ENCODE measurements at places on chromosomes 12 and 14.
A peak's percentile ranks its signal among the peaks of the same experiment; 100 is the strongest.

DNA sequence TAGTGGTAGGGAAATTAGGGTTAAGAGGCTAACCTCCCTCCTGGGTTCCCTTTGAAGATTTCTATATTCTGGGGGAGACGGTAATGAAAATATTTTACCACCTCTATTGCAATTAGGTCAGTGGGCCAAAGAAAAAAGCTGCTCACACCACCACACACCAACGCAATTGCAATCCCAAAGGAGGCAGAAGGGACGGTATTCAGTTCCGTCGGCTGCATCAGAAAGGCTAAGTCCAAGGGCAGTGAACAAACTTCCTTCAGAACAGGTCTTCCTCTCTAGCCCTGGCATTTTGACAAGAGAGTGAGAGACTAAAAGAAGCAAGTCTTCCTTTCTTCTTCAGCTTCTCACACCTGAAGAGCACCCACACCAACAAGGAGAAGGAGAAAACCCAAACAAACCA is 51.2 kb downstream of the OTX2 start:
- no peak for DNase-seq

GRCh38 chr12:96176575-96176974 is 17.6 kb upstream of the ELK3 start:
- DNase-seq, result no peak

DNA sequence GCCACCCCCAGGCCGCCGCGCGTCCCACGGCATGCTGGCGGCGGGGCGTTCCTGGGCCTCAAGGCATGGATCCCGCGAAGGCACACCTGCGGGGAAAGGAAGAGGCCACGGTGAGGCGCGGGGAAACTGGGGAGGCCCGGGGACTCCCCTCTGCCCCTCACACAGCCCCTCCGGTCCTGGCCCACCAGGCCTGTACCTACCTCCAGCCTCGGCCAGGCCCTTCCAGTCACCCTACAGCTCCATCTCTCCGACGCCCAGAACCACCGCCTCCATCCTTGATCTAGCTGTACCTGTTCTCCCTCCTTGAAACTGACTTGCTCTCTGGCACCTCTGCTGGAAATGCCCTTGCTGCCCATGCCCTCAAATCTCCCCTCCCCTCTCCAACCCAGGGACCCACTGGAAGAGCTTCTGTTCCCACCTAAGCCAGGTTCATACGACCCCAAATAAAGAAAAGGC is 1.7 kb downstream of the ANKRD9 start:
- DNase-seq, result peak; percentile 35

DNA sequence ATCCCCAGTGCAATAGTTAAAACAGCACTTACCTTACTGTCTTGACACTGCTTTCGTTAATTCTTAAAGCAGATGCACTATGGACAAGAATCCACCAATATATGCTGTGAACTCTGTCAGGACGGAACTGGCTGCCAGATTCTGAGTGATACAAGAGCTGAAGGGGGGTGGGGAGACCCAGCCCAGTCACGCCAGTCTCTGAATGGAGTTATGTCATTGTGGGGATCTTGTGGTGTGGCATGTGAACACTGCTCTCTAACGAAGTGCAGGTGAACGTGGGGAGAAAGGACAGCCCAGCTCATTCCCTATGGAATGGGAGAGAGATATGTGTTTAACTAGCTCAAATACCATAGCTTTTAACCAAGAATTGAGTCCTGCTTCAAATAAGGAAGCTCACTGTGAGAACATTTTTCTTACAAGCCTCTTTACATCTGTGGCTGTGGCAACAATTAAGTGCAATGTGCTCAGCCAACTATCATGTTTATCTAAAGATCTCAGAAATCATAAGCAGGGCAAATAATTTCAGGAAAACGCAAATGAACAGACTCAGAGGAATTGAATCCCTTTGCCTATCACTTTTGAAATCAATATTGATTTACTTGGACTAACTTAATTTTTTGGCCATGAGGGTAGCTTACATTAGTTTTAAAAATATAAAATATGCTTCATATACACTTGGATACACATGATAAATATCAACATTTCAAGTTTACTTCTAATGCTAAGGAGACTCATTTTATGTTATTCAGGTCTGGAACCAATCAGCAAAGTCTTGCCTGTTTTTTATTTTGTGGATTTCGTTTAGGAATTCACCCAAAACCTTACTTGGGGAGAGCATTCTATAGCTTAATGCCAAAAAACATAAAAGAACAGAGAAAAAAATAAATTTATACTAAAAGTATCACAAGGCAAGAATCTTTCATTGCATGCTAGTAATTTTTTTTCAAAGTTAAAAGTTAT is at the start of gene LUM:
Gene LUM (minus strand): TSS at position 129 of the 960 bp plus-strand sequence. CDS start 2,515 bp downstream, outside the sequence.
- no peak for DNase-seq

DNA sequence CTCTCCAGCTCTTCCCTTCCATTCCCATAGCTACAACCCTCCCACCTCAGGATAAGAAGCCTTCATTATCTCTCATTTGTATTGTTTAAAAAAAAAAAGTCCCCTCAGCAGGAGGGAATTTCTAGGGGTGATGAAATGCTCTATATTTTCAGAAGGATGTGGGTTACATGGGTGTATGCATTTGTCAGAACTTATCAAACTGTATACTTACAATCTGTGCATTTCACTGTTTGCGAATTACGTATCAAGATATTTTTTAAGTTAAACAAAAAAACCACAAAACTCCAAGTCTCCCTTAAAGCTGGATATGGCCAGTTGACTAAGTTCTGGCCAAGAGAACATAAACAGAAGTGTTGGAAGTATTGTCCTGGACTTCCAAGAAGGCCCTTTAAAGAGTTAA is 2.0 kb upstream of the FKBP11 start:
- no peak for DNase-seq

DNA sequence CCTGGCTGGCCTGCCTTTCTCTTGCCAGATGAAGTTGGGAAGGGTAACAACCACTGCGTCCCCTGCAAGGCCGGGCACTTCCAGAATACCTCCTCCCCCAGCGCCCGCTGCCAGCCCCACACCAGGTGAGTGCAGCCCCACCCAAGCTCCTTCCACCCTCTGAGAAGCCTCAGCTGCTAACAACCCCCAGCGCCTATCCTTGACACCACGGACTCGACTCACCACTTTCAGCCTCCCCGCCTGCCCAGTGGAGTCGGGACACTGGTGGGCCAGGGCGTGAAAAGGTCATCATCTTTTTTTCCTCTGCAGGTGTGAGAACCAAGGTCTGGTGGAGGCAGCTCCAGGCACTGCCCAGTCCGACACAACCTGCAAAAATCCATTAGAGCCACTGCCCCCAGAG is 2.1 kb downstream of the LTBR start:
- no peak for DNase-seq

DNA sequence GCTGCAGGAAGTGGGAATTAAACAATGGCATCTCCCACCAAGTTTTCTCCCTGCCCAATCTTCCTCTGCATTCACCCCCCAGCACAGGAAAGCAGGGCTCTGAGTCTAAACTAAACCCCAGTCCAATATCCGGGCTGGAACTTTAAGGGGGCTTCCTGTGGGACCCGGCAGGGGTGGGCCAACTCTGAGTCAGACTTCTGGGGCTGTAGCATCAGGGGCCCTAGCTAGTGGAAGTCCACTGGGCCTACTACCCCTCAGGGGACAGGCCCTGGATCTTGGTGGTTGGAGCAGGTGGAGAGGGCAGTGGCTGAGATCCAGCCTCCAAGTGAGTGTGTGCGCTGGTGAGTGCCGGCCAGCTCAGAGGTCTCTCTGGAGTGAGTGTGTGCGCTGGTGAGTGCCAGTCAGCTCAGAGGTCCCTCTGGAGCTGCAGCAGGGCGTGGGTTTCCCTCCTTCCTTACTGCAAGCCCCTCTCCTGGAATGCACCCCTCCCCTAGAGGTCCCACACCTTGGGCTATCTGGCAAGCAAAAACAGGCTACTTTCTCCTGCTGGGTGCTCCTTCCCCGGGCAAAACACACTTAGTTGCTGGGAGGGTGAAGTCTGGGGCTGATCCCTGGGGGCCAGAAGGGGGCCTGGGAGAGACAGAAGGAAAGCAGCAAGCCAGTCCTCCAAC is 5.6 kb upstream of the LHX5 start:
- no peak for DNase-seq

- DNase-seq, result no peak
Measured at GRCh38 chr12:67517181-67517887, 131.2 kb upstream of the DYRK2 start.

DNA sequence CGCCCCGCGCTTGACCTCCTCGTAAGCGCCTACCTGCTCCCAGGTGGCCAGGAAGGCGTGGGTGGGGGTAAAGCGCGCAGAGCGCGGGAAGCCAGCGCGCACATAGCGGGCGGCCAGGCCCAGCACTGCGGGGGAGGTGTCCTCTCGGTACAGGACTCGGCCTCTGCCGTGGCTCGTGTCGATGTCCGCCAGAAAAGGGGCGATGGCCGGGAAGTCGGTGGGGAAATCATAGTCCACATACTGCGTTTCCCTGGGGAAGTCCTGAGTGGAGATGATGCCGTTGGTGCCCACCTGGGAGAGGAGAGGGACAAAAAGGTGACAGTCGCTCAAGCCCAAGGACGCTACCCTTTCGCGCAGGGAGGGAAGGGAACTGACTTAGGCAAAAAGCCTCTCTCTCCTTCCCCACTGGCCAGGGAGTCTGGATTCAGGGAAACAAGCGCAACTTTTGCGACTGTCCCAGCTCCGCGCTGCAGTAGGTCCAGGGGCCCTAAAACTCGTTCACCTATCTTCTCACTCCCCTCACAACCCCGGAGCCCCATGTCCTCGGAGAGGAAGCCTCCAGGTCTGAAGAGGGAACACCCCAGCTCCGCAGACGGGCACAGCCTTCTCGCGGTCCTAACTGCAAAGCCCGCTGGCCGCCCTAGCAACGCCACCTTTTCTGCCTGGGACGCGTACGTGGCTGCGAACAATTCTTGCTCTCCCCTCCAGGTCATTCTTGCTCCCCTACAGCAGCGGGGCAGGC is 815 bp downstream of the NID2 start:
- DNase-seq, result no peak

GRCh38 chr12:131929581-131930456 is 743 bp downstream of the PUS1 start:
- DNase-seq, result peak; percentile 26

DNA sequence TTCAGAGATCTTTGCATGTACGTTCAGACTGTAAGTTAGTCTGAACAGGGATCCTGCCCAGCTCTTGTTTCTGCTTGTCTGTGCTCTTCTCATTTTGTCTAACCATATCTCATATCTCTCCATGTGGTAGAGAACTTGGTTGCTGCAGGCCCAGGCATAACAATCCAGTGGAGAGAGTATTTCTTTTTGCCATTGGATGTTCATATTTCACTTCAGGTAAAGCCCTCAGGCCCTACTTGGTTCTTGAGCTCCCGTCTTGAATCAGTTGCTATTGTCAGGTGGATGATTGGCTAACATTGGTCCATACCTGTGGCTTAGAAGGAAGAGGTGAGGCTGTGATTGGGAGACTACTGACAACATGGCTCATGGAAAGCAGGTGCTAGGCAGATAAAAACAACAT is 357.7 kb upstream of the FLRT2 start:
- no peak for DNase-seq

- DNase-seq, result no peak
Measured at GRCh38 chr14:99774556-99775307, 18.5 kb upstream of the EML1 start.

- DNase-seq, result peak; percentile 32
Measured at GRCh38 chr12:14185427-14186192, 179.9 kb upstream of the ATF7IP start.

GRCh38 chr14:54691525-54692283 is 124.8 kb downstream of the SAMD4A start:
- DNase-seq, result peak; percentile 51

Data from RKO (cell line).